Placental pericyte (primary cell): ENCODE measurements at places on chromosomes 5 and 9. TPM values are rescaled to one million over a fixed set of nuclear protein-coding genes. Genes with fewer than 3 reads are reported as not detected.

The BTNL8 gene
- not detected in 2 replicates for total RNA-seq

The EIF4EBP3 gene
- total RNA-seq = 1.3 TPM in 1 of 2 replicates, not detected in the other

The FAM13B gene
- 31.5 and 32.4 TPM in 2 replicates for total RNA-seq

The SLC34A3 gene
- not detected in 2 replicates for total RNA-seq

The PKD2L2 gene
- not detected in 2 replicates for total RNA-seq

The NUDT2 gene
- 27.8 and 31.1 TPM in 2 replicates for total RNA-seq

The HIGD2A gene
- total RNA-seq = 29.6 and 39.8 TPM in 2 replicates

The NUTM2F gene
- not detected in 2 replicates for total RNA-seq

The SOWAHA gene
- total RNA-seq = not detected in 2 replicates

The DMRT3 gene
- not detected in 2 replicates for total RNA-seq

The CAMK2A gene
- 2.0 and 2.4 TPM in 2 replicates for total RNA-seq

The CDHR2 gene
- total RNA-seq = not detected in 2 replicates

The JAKMIP2 gene
- total RNA-seq = 0.22 and 0.29 TPM in 2 replicates

The C9 gene
- 0.44 TPM in 1 of 2 replicates, not detected in the other for total RNA-seq

The TENT4A gene
- total RNA-seq = 16.2 and 32.5 TPM in 2 replicates

The CERT1 gene
- total RNA-seq = 18.0 and 28.0 TPM in 2 replicates

The RETREG1 gene
- total RNA-seq = 0.43 and 0.66 TPM in 2 replicates

The ROPN1L gene
- 0.29 and 0.44 TPM in 2 replicates for total RNA-seq

The PALM2AKAP2 gene
- 25.8 and 66.4 TPM in 2 replicates for total RNA-seq

The CDO1 gene
- 1.3 and 6.0 TPM in 2 replicates for total RNA-seq

The APBA1 gene
- 3.5 and 9.2 TPM in 2 replicates for total RNA-seq

The SCAMP1 gene
- 27.4 and 52.4 TPM in 2 replicates for total RNA-seq

The IL12B gene
- total RNA-seq = not detected in 2 replicates

The MUSK gene
- total RNA-seq = 0.14 and 0.44 TPM in 2 replicates

The PCDHA6 gene
- 0.14 and 0.44 TPM in 2 replicates for total RNA-seq

The RANBP17 gene
- 13.6 and 42.2 TPM in 2 replicates for total RNA-seq

The FAXDC2 gene
- 7.9 and 12.7 TPM in 2 replicates for total RNA-seq

The IL11RA gene
- 5.9 and 10.2 TPM in 2 replicates for total RNA-seq

The PCDHB16 gene
- total RNA-seq = under 0.01 and 0.14 TPM in 2 replicates

The QRFP gene
- not detected in 2 replicates for total RNA-seq

The CHMP5 gene
- total RNA-seq = 61.8 and 111 TPM in 2 replicates

The NR2F1 gene
- 87.2 and 93.7 TPM in 2 replicates for total RNA-seq

The CDC25C gene
- 0.44 and 13.3 TPM in 2 replicates for total RNA-seq

The PBX3 gene
- 15.8 and 35.5 TPM in 2 replicates for total RNA-seq

The BASP1 gene
- total RNA-seq = 155 and 250 TPM in 2 replicates

The PCDHA9 gene
- under 0.01 TPM in 2 replicates for total RNA-seq

The CMBL gene
- total RNA-seq = 3.6 and 5.7 TPM in 2 replicates
